ENCODE measurements at places on chromosomes 1 and 21. TPM values are rescaled to one million over a fixed set of nuclear protein-coding genes. Genes with fewer than 3 reads are reported as not detected.

Gene CELA3B
- 0.38 TPM for polyA plus RNA-seq

GRCh38 chr21:18646116-18646515 lies 242.5 kb upstream of the TMPRSS15 start:
- DNase-seq, result no peak

DNA sequence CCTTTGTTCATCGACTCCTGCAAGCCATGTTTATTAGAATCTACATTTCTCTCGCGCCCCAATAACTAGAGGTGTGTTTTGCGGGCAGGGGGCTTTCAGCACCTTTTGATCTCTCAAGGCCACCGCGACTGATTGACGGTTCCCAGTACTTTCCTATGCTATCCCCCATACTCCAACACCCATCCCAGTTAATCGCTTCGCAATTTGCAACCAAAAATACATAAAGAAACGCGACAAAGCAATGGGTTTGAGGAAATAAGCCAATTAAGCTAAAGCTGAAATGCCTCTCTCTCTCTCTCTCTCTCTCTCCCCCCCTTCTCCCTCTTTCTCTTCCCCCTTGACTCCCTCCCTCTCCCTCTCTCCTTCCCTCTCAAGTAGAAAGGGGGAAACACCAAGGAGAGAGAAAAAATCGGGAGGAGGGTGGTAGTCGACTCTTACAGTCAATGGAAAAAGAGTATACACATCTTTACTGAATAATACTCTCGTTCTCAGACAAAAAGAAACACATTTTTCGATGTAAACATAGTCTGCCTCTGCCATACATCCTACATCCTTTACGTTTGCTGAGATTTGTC lies 128.0 kb upstream of the DPYD start:
- no peak for DNase-seq

GRCh38 chr1:51000160-51000559 lies 30.1 kb downstream of the CDKN2C start:
- no peak for DNase-seq

- no peak for DNase-seq
These were observed 6.1 kb downstream of the TMEM61 start for GRCh38 chr1:54986533-54986932.

Data from left kidney (tissue), 8 donors.